ENCODE measurements at places on chromosomes 12 and 14.
A peak's percentile ranks its signal among the peaks of the same experiment; 100 is the strongest.

DNA sequence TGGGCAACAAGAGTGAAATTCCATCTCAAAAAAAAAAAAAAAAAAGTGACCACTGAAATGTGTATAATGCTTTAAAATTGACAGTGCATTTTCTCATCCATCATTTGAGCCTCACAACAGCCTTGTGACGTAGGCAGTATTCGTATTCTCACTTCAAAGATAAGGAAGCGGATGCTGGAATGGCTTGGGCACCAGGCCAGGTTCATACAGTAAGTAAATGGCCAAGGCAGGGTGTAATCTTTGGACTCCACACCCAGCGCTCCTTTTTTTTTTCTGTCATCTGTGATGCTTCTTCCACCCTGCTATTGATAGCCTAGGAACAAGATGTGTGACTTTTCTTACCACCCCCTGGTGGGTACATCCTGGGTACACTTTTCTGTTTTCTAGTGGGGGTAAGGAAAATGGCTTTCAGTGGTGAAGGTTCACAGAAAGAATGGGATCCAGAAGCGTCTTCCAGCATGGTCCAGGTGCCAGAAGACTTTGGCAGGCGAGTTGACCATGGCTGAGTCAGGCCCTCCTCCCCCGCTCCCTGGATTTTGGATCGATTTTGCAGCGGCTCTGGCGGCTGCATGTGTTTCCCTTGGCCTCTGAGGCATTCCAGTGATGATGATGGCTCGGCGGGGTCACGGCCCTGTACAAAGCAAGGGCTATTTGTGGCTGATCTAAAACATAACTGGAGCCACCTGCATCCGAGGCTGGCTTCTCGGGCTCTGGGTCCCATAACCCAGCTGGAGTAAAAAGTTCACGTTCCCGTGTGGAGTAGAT is 110.6 kb downstream of the CACNA1C start:
- peaks cover 8% of the 10 kb centered on the region for H3K27me3 ChIP-seq
- no peaks in the 10 kb centered on the region for H3K4me1 ChIP-seq
- no peaks in the 10 kb centered on the region for H3K36me3 ChIP-seq
- no peak for DNase-seq
- H3K4me3 ChIP-seq, result no peak overlapping the region

DNA sequence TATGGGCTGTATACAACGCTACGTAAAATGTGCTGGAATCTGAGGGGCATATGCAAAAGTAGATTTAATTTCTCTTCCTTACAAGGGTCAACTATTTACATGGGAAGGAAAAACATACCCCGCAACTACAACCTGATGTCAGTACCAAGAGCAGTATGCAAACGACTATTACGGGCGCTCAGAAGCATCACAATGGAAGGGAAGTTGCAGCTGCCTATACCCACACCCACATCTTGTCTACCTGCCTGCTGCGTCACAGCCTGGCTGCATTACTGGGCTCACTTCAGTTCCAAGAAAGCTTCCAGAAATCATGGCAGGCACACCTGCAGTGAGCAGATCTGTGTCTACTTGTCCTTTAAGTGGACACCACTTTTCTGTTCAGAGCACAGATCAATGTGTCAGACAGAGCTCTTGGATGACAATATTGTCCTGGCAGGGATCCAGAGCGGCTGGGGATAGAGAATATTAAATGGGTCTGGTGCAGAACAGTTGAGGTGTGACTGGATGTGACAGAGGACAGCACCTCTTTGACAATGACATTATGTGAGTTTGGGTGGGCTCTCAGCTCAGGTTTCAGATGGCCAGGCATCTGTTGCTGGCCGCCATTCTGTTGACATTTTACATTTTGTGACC is 41.5 kb upstream of the GNG2 start:
- H3K4me3 ChIP-seq, result no peak overlapping the region
- H3K4me1 ChIP-seq, result peaks cover 10% of the 10 kb centered on the region
- H3K36me3 ChIP-seq, result no peaks in the 10 kb centered on the region
- no peak overlapping the region for H3K27ac ChIP-seq

- H3K27ac ChIP-seq, result no peak overlapping the region
- no peak overlapping the region for H3K4me3 ChIP-seq
- no peaks in the 10 kb centered on the region for H3K27me3 ChIP-seq
- H3K4me1 ChIP-seq, result peaks cover 36% of the 10 kb centered on the region
- H3K36me3 ChIP-seq, result peaks cover 74% of the 10 kb centered on the region
Observed at GRCh38 chr14:30584058-30584630, 25.2 kb downstream of the G2E3 start.

DNA sequence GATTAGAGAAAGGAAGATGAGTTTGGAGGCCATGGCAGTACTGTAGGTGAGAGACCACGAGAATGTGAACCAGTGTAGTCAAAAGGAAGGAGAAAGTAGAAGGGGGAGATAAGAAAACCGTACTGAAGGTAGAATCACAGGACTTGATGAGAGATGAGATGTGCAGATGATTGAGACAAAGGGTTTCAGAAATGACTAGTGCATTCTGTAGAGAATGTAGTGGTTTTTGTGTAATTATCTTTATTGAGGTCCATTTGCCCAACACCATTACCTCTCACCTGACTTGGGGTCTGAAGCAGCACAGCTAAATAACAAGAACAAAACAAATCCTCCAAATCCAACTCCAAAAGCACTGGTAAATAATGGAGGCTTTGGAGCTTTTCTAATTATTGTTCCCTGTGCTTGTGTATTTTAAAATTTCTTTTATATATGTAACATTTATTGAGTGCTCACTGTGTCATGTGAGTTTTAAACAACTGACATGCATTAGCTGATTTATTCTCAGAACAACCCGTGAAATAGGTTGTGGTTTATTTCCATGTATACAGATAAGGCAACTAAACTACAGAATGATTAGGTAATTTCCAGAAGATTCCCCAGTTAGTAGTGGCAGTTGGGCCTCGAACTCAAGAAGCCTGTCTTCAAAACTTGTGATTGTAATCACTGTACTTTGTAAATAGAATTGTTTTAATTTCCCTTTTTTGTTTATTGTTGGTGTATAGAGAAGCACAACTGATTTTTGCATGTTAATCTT is 390.0 kb downstream of the AEBP2 start:
- peaks cover 37% of the 10 kb centered on the region for H3K4me1 ChIP-seq
- no peak overlapping the region for H3K4me3 ChIP-seq
- H3K27ac ChIP-seq, result peak overlapping the region; percentile 80
- H3K27me3 ChIP-seq, result no peaks in the 10 kb centered on the region
- peaks cover 6% of the 10 kb centered on the region for H3K36me3 ChIP-seq

DNA sequence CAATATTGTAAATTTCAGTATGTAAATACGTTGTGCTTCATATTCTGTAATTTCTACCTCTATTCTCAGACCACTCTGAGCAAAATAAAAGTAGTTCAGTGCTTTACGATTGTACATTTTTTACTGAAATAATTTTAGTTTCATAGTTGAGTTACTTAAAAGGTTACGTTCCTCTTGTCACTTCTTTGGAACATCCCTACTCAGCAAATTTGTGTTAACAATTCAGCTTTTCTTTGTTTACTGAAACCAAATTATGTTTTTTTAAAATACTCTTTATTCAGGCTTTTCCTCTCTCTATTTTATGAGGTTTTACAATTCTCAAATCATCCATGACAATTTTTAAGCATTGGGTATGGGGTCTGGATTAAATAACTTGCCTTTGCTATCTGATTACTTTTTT is 25.8 kb downstream of the CPSF6 start:
- no peak for DNase-seq
- peaks cover 83% of the 10 kb centered on the region for H3K36me3 ChIP-seq

GRCh38 chr12:115032521-115032920 is 348.5 kb upstream of the TBX3 start:
- H3K4me1 ChIP-seq, result no peaks in the 10 kb centered on the region
- no peaks in the 10 kb centered on the region for H3K36me3 ChIP-seq
- DNase-seq, result no peak

GRCh38 chr14:79997509-79998208 is 213.6 kb downstream of the DIO2 start:
- no peak overlapping the region for H3K4me3 ChIP-seq
- no peaks in the 10 kb centered on the region for H3K36me3 ChIP-seq
- H3K27me3 ChIP-seq, result no peaks in the 10 kb centered on the region
- no peaks in the 10 kb centered on the region for H3K4me1 ChIP-seq
- H3K27ac ChIP-seq, result no peak overlapping the region

- H3K27me3 ChIP-seq, result no peaks in the 10 kb centered on the region
- DNase-seq, result no peak
- H3K4me3 ChIP-seq, result no peak overlapping the region
- no peak overlapping the region for H3K27ac ChIP-seq
Observed at GRCh38 chr14:37474191-37474590, 120.9 kb downstream of the FOXA1 start.

DNA sequence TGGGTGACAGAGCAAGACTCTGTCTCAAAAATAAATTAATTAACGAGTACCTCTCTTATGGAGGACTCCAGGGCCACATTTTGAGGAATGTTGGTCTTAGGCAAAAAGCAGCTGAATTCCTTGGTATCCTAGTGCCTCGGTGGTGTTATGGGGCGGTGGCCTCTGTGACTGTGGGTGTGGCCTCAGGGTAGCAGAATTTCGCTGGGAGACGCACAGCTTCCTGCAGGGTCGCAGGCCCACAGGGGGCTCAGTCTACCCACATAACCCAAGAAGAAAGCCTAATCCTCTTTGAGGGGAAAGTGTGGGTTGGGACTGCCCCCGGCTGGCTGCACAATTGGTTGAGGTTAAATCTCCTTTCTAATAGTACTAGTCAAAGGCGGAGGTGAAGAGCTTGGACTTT is 11.2 kb upstream of the SERPINA4 start:
- no peak for DNase-seq
- H3K36me3 ChIP-seq, result no peaks in the 10 kb centered on the region
- H3K4me3 ChIP-seq, result no peak overlapping the region
- H3K4me1 ChIP-seq, result no peaks in the 10 kb centered on the region
- peaks cover 57% of the 10 kb centered on the region for H3K27me3 ChIP-seq

- H3K27me3 ChIP-seq, result no peaks in the 10 kb centered on the region
- no peaks in the 10 kb centered on the region for H3K36me3 ChIP-seq
- no peaks in the 10 kb centered on the region for H3K4me1 ChIP-seq
- no peak overlapping the region for H3K4me3 ChIP-seq
Observed at GRCh38 chr14:40784860-40785259, 821.8 kb upstream of the LRFN5 start.

DNA sequence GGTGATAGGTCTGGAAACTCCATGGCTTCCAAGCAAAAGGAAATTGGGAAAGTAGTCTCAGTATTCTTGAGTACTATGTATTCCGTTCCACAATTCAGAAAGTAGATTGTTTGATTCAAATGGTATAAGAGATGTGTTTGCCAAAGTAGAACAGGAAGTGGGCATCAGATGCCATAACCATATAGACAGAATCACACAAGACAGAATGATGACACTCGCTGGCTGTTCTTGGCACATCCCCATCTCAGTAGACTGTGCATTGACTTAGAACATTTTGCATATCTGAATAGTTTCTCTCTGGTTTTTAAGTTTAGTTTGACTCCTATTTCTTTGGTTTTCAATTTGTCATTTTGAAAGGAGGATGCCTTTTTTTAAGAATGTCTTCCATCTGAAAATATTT is 221.1 kb upstream of the RGS6 start:
- H3K27me3 ChIP-seq, result no peaks in the 10 kb centered on the region
- H3K36me3 ChIP-seq, result peaks cover 66% of the 10 kb centered on the region
- DNase-seq, result no peak
- no peak overlapping the region for H3K4me3 ChIP-seq
- peaks cover 15% of the 10 kb centered on the region for H3K4me1 ChIP-seq

DNA sequence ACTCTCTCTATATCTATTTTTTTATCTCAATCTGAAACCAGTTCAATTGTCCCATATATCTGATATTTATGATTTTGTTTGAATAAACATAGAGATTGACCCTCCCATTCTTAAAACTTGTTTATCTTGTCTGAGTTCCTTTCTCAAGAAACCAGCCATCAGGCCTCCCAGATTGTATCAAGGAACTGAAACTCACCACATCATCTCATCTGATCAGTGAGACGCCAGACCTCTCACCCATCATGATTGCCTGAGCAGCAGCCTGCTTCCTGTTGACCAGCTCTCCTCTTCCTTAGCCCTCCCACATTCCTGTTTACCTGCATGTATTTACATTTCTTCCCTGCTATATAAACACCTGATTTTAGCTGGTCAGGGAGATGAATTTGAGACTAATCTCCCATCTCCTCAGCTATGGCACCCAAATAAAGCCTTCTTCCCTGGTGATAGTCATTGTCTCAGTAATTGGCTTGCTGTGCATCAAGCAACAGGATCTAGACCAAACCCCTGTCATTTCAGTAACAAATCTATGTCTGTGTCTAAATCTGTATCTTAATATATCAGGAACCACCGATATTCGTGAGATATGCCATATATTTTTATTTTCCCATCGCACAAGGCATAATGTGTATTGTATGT is 323.6 kb downstream of the TMTC2 start:
- DNase-seq, result no peak
- peaks cover 40% of the 10 kb centered on the region for H3K36me3 ChIP-seq
- H3K4me3 ChIP-seq, result no peak overlapping the region
- no peaks in the 10 kb centered on the region for H3K4me1 ChIP-seq

- peaks cover 17% of the 10 kb centered on the region for H3K27me3 ChIP-seq
- no peak overlapping the region for H3K4me3 ChIP-seq
- H3K4me1 ChIP-seq, result no peaks in the 10 kb centered on the region
- no peak for DNase-seq
Observed at GRCh38 chr12:128983371-128983770, 130.1 kb downstream of the GLT1D1 start.

Measured in activated T-cell treated with anti-CD3 and anti-CD28 coated beads, Interleukin-2, amount 50 U/mL, for 24 hours (primary cell).